ENCODE measurements at places on chromosomes 2 and 18. TPM values are rescaled to one million over a fixed set of nuclear protein-coding genes. Genes with fewer than 3 reads are reported as not detected.

GRCh38 chr18:9029131-9029530, 73.4 kb upstream of the NDUFV2 start:
- no peak for DNase-seq

DNA sequence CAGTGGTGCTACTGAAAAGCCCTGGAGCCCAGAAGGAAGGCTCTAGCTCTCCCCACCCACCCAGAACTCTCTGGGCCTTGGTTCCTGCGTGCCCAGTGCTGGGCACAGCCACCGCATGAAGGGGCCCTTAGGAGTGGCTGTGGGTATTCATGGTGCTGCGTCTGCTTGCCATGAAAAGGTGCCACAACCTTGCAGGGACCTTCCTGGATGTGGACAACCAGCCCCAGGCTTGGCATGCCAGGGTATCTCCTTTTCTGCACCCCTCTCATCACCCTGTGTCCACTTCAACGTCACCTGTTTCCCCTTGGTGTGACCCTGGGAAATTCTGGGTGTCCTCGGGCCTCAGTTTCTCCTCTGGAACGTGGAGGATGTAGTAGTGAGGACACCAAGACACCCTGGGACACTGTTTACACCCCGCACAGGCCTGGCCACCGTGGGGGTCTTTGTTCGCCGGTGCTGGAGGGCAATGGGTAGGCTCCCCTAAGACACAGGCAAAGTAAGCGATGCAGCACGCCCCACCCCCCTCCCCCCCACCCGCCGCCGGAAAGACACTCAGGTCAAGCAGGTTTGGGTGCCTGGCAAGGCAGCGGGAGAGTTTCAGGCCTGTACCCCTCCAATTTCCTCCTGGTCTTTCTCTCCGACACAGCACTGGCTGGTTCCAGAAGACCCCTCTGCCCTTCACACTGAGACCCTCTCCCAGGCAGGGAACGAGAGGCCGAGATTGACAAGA, 34.8 kb upstream of the TAF1B start:
- no peak for DNase-seq

DNA sequence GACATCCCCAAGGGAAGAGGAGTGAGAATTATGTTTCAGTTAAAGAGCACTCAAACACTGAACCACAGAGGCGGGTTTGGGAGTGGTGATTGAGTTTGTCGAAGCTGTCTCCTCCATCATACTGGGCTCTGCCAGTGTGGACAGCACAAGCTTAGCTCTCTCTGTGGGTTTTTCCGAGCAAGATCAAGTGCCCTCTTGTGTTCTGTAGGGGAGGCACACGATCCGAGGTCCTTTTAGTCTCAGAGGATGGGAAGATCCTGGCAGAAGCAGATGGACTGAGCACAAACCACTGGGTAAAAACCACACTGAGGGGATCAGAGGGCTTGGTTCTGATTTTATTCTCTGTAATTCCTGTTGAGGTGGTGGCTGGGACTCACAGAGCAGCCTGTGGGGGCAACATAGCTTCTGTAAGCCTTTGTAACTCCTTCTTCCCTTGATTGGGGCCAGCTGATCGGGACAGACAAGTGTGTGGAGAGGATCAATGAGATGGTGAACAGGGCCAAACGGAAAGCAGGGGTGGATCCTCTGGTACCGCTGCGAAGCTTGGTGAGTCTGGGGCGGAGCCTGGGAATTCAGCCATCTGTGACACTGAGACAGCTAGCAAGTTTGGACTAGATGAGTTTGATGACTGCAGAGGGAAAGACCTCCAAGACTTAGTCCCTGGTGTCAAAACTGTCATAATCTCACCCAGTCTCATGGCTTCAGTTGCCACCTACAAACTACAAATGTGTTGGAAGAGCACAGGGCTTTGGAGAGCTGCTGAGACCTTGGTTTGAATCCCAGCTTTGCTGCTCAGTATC, 2.0 kb downstream of the NAGK start:
- DNase-seq: no peak

DNA sequence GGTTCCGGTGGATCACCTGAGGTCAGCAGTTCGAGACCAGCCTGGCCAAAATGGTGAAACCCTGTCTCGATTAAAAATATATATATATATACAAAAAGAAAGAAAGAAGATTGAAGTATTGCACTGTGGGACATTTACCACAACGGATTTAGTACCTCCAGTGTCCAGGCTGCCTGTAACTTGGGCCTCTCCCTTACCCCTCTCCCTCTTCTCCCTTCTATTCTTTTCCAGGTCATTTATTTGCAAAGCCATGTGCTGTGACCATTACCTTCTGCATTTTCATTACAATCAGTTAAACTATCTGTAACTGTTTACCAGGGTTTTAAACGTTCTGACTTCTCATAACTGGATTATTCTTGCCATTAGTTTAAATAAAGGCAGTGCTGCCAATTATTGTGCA, 400.9 kb upstream of the ZNF804A start:
- no peak for DNase-seq

- DNase-seq: no peak
These were observed 19.0 kb upstream of the DIPK1C start for GRCh38 chr18:74476140-74476539.

- DNase-seq: no peak
These were observed 22.5 kb upstream of the RMND5A start for GRCh38 chr2:86697551-86698104.

GRCh38 chr2:176461809-176462670, 192.8 kb downstream of the MTX2 start:
- no peak for DNase-seq

DNA sequence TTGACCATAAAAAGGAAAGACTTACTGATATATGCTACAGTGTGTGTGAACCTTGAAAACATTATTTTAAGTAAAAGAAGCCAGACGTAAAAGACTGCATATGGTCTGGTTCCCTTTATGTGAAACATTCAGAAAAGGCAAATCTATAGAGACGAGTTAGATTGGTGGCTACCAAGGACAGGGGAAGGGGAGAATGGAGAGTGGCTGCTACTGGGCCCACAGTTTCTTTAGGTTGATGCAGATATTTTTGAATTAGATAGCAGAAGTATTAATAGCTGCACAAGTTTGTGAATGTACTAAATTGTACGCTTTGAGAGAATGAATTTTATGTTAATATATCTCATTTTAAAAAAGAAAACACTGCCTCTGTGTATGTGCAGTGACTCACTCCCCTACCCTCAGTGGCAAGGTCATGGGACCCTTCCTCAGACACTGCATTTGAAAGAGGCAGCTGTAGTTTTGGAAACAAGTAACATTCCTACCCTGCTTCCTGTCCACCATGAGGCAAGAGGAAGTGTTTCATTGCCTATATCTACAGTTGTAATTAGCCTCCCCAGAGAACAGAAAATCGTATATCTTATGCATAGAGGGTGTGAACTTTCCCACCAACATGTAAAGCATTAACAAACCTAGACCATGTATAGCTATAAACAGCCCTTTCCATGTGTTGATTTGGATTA, 29.8 kb upstream of the ARMC9 start:
- no peak for DNase-seq

GRCh38 chr2:36170805-36171204, 184.8 kb upstream of the CRIM1 start:
- no peak for DNase-seq

GRCh38 chr2:164913011-164913410, 42.3 kb downstream of the SLC38A11 start:
- no peak for DNase-seq

DNA sequence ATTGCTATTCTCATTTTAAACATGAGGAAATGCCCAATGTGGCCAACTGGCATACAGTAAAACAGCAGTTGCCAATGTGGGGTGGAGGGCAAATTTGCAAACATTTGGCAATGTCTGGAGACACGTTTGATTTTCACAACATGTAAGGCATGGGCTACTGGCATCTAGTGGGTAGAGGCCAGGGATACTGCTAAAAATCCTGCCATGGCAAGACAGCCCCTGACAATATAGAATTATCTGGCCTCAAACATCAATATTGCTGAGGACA, 168.6 kb downstream of the KCNE4 start:
- no peak for DNase-seq

- no peak for DNase-seq
These were observed 273.5 kb downstream of the PIK3C3 start for GRCh38 chr18:42228581-42228980.

GRCh38 chr2:67776276-67776675, 286.5 kb downstream of the C1D start:
- no peak for DNase-seq

GRCh38 chr2:143347901-143348414, 218.7 kb downstream of the ARHGAP15 start:
- no peak for DNase-seq

- DNase-seq: no peak
These were observed 94.5 kb upstream of the KLHL14 start for GRCh38 chr18:32867330-32867729.

GRCh38 chr18:3593381-3593903, 143.5 kb downstream of the TGIF1 start:
- no peak for DNase-seq

DNA sequence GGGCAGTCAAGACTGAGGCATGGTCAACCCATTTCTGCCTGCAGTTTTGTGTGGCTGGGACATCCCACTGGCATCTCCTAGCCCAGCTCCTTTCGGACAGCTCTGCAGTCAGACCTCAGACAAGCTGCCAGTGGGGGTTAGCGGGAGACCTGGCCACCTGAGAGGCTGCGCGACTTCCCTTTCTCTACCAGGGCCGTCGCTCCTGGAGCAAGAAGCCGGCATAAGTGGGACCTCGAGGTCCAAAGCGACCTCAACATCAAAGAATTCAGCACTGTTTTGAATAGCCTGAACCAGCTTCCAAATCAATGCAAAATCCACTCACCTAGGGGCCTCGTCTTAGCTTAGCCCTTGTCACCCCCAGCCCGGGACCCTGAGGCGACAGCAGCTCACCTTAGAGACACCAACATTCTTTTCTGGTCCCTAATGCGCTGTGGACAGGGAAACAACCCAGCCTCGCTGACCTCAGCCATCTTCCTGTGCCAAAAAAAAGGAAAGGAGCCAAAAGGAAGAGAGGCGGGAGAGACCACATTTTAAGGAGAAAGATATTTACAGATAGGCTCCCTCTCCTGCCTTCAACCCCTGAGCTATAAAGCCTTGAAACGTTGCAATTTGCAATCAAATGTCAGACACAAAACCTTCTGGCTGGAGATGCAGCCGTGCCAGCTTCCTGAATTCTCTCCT, 81.2 kb downstream of the GFPT1 start:
- DNase-seq: no peak

GRCh38 chr2:85605406-85606115, 3.1 kb upstream of the TMEM150A start:
- DNase-seq: no peak

- no peak for DNase-seq
These were observed 31.2 kb upstream of the EDAR start for GRCh38 chr2:109020217-109020637.

DNA sequence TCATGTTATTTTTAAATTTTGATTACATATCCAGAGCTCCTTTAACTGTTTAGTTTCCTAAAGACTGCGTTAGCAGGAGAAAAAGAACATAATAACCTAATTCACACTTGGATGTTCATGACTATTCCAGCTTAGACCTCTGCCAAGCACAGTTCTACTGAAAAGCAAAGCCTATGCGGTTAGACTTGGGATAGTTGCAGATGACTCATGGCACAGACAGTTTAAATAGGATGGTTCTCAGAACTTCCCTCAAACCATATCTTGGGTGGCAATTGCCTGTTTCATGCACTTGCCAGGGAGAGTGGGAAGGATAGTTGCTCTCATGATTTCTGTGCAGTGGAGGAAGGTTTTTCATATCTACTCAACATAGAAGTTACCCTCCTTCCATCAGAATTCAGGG, 149.7 kb upstream of the KLHL29 start:
- DNase-seq: peak; percentile 57

DNA sequence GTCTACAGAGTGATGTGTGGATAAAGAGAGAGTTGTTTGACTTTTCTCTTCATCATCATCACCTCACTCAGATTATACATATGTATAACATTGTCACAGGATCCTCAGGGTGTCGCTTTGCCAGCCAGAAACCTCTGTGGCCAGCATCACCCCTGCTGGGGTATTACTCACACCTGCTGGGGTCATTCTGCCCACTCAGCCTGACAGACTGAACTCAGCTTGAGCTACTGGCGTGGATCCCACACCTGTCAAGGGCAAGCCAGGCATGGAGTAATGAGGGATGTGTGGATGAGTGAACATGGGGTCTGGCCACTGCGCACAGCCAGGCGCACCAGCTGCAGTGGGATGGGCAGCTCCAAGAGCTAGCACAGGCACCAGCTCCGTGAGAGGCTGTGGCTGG, 870.6 kb downstream of the CBLN2 start:
- no peak for DNase-seq

GRCh38 chr2:85961754-85962153, 73.0 kb upstream of the ST3GAL5 start:
- no peak for DNase-seq

GRCh38 chr2:80363330-80363729, 58.8 kb upstream of the LRRTM1 start:
- no peak for DNase-seq

- DNase-seq: no peak
These were observed 133.8 kb upstream of the CTDP1 start for GRCh38 chr18:79545736-79546171.

GRCh38 chr2:66301022-66301766, 133.7 kb upstream of the MEIS1 start:
- DNase-seq: no peak

DNA sequence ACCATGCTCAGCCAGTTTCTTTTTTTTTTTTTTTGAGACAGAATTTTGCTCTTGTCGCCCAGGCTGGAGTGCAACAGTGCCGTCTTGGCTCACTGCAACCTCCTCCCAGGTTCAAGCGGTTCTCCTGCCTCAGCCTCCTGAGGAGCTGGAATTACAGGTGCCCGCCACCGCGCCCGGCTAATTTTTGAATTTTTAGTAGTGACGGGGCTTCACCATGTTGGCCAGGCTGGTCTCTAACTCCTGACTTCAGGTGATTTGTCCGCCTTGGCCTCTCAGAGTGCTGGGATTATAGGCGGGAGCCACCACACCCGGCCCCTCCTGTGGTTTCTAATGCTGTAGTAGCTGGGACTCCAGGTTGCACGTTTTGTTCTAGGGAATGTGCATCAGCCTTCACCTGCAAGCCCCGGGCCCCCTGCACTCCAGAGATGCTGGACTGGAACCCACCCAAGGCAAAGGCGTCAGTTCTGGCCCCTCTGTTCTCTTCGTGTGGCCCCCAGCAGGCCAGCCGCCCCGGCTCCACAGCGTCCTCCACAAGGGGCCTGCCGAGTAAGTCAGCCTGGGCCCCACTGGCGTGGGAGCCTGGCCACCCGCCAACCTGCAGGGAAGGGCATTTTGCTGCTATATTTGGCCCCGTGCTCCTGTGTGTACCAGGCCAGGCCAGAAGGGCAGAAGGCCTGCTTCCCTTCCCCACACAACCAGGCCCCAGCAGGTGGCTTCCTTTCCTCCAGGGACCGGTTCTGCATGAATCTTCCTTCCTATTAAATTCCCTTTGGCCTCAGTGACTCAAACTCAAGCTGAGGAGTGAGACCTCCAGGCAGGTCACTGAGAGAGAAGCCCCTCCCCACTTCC, 25.7 kb upstream of the B3GNT7 start:
- DNase-seq: no peak

Gene HOXD8
- 4.6 TPM for total RNA-seq

Gene HOXD13
- not detected for total RNA-seq

Gene TUBA4B
- not detected for total RNA-seq

Gene TRAPPC8
- total RNA-seq: 41.7 TPM

Gene LINC00305
- total RNA-seq: not detected

Gene SF3B1
- 223 TPM for total RNA-seq

Gene FBXO15
- total RNA-seq: 0.33 TPM

Gene CRYBA2
- not detected for total RNA-seq

Gene SH3RF3
- 13.0 TPM for total RNA-seq

Gene RASGRP3
- total RNA-seq: 3.7 TPM

Gene ZBTB7C
- 6.3 TPM for total RNA-seq

Measured in esophagus muscularis mucosa (tissue), 4 donors.